GM23248 (cell line): ENCODE measurements at places on chromosomes 1 and 21.

DNA sequence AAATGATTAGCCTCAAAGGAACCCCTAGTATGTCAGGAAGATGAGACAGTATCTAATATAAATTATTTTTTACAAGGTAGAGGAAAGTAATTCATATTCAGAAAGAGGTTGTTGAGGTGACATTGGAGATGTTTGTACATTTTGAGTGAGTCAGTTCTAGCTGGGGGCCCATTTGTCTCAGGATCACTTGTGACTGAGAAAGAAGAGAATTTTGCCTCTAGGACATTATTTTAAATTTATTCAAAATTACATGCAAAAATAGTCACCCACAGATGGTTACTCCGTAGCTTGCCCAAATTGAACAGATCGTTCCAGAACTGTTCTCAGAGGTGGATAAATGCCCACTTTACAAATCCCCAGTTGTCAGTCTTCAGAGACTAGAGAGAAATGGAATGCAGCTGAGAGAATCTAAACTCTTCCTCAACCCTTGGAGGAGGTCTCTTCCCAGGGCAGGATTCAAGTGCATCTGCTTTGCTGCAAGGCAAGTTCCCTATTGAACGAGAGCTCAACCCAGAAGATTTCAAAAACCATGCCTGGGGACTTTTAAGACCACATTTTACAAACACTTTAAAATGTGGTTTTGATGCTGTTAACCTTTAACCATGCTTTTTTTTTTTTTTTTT lies 987.8 kb upstream of the ADAMTS5 start:
- peak; percentile 0 for DNase-seq

GRCh38 chr1:40059338-40059959 lies 18.9 kb downstream of the CAP1 start:
- peak; percentile 74 for DNase-seq

DNA sequence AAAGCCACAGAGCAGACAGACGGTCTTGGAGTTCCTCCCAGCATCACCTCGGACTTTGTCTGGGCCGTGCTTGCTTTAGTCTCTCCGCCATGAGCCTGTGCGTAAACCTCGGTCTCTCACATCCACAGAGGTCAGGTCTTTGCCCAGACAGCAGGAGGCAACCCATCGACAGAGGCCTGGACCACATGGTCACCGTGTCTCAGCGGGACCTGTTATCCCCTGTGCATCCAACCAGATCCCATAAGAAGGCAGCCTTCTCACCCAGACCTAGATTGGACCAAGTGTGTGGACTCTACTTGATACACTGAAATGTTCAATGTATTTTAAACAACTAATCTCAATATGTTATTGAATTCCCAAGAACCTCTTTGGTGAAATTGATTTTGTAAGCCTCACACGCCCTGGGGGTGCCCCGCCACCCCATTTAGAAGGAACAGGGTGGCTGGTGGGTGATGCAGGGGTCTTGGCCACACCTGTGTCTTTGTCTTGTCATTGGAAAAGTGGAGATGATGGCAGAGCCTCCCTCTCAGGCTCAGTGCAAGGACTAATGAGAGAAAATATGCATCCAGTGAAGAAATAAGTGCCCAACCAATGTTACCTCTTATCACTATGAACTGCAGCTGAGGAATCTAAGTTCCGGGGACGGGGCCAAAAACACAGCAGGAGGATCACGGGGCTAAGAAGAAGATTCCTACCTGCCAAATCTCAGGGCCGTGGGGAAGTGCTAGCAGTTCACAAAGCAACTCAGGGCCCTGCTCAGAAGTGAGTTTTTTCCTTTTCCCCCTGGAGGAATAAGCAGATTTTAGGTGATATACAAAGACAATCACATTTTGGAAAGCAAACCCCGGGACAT lies 101.6 kb upstream of the BACE2 start:
- no peak for DNase-seq

- DNase-seq = no peak
Measured at GRCh38 chr1:222886194-222886854, 71.5 kb downstream of the DISP1 start.

DNA sequence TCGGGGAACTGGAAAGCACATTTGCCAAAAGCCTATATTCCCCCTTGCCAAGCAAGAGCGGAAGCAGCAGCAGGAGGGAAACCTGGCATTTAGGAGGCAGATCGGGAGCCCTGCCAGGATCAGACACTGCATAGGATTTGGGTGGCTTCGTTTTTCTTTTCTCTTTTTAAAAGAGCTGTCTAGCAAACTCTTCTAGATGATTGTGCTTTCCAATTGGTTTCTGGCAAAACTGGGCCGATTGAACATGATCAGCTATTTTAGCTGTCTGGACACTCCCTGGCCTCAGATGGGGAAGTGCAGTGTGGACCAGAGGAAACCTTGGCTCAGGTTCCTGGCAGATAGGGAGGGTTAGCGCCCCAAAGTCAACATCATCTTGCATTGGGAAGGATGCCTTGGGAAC lies 414.0 kb upstream of the KAZN start:
- DNase-seq = no peak
